ENCODE measurements at places on chromosomes 3 and 15. TPM values are rescaled to one million over a fixed set of nuclear protein-coding genes. Genes with fewer than 3 reads are reported as not detected.
A peak's percentile ranks its signal among the peaks of the same experiment; 100 is the strongest.

The ISLR gene
- not detected for total RNA-seq

The CHRD gene
- total RNA-seq, result not detected

DNA sequence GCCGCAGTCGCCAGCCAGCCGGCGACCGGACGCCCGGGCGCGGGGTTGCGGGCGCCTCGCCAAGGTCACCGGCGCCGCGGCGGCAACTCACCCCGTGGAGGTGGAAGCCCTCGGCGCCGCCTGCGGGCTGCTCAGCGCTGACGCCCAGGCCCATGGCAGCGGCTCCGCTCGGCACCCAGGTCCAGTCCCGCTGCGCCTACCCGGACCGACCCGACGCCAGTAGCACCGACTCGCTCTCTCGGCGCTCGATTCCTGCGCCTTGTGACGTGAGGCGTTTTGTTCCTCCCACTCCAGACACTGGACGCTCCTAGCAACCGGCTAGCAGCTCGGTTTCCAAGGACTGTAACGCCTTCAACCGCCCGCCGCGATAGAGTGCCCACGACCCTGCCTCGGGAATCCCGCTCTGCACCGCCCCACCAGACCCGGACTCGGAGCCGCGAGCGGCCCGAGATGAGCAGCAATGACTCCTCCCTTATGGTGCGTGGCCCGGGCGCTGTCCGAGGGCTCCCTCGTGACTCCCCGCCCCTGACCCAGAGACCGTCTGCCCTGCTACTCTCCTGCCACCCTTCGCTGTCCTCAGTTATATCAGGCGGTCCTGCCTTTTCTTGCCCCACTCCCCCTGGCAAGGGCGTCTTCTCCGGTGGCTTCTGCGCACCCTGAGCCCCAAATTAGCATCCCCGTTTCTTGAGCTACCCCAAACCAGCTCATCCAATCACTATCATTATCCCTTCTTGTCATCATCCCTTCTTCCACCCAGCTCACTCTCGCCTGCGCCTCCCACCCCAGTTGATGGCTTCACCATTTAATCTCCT lies at the start of the genes GORASP1 and TTC21A:
GORASP1 (minus strand) TSS at position 240 of the 812 bp plus-strand sequence; CDS start at position 154, 86 bp downstream.
TTC21A (plus strand) TSS at position 293 of the 812 bp plus-strand sequence; CDS start at position 451, 158 bp downstream.
- peak within 1 kb of the TSS; percentile 84 for H3K4me3 ChIP-seq
- H3K36me3 ChIP-seq, result no peaks in the 10 kb centered on the region
- H3K4me1 ChIP-seq, result peaks cover 41% of the 10 kb centered on the region
- no peaks in the 10 kb centered on the region for H3K27me3 ChIP-seq
- peak within 1 kb of the TSS; percentile 71 for H3K27ac ChIP-seq

DNA sequence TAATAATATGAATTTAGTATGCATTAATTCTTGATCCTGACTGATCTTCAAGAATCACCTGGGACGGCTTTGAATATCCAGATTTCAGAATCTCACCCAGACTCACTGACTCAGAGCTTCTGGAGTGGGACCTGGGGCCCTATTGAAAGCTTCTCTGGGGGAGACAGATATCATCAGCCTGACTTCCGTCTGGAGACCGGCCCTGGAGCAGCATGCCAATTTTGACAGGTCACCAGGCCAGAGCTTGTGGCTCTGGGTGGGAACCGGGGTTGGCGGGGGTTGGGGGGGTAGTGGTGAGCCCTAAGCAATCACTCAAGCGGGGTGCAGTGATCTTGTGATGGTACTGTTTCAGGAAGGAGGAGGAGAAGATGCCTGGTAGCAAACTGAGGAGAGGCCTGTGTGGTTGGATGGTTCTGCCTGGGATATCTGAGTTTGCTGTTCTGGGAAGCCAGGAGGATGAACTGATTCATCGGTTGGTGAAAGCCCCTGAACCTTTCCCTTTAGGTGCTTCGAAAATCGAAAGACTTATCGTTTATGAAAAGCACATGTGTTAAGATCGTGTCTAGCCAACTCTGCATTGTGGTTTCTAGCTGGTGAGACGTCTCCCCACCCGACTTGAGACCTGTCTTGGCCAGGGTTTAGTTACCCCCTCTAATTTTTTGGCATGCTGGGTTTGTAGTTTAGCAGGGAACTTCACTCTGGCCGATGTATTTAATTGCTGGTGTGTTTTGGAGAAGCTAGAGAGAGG lies 263.9 kb upstream of the C2CD4B start:
- no peaks in the 10 kb centered on the region for H3K27me3 ChIP-seq
- no peaks in the 10 kb centered on the region for H3K4me1 ChIP-seq
- no peak overlapping the region for H3K4me3 ChIP-seq

DNA sequence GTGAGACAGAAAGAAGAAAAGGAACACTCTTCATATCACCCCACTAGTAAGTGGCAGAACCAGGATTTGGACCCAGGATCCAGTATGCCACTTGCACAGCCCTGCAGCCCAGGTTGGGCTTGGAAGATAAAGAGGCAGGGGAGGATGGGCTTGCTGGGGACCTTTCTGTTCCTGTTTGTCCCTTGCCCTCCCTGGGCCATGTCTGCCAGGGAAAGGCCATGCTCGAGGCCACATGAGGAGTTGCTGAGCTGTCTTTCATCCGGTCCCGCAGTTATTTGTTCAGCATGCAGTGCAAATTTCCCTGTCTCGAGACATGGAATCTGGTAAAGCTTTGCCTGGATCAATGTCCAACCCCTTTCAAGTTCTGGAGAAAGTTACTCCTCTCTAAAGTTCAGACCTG lies 116.0 kb upstream of the MRPS22 start:
- DNase-seq, result no peak
- H3K4me1 ChIP-seq, result no peaks in the 10 kb centered on the region
- H3K36me3 ChIP-seq, result no peaks in the 10 kb centered on the region
- H3K27me3 ChIP-seq, result no peaks in the 10 kb centered on the region
